Activated CD4-positive, alpha-beta T cell treated with anti-CD3 and anti-CD28 coated beads, Interleukin-2, amount 50 U/mL, for 48 hours (primary cell): ENCODE measurements at places on chromosomes 3 and 15.

DNA sequence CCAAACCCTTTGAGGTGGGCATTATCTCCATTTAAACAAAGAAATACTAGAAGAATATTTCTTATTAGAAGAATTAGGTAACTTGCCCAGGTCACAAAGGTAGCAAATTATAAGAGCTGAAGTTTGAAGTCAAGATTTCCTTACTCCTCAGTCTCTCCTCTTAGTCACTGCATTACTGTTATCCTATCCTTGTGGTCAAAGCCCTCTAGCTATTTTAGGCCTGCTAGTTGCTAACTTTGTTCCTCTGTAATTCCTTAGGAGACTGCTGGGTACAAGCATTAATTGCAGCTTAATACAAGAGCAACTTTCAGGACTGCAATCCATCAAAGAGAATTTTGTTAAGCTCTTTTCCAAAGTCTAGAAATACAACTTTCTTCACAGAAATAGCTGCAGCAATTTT lies 528.2 kb downstream of the ZIC1 start:
- no peak for DNase-seq

DNA sequence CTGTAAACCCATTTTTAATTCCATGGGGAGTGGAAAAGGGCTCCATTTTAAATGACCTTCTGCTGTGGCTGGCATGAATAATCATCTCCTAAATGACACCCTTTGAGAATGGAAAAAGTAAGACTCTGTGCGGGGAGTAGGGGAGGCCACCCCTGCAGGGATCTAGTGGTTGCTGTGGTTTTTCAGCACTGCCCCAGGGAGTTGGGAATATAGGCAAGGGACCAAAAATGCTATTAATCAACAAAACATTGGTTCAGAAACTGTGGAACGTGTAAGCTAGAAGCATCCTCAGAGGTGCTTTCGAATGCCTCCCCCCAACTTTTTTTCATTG lies 30.1 kb upstream of the ADAMTS7 start:
- no peak for DNase-seq

- no peak for DNase-seq
These were observed 111.2 kb downstream of the GMPS start for GRCh38 chr3:155981669-155982068.

GRCh38 chr15:94682171-94682570 lies 450.8 kb downstream of the MCTP2 start:
- no peak for DNase-seq

- DNase-seq, result no peak
These were observed 131.0 kb downstream of the PDZRN3 start for GRCh38 chr3:73493543-73494308.

- no peak for DNase-seq
These were observed at the start of gene MAP1A for GRCh38 chr15:43517354-43518196. MAP1A (plus strand) TSS chr15:43517608; CDS start chr15:43521474, 3,866 bp downstream.

DNA sequence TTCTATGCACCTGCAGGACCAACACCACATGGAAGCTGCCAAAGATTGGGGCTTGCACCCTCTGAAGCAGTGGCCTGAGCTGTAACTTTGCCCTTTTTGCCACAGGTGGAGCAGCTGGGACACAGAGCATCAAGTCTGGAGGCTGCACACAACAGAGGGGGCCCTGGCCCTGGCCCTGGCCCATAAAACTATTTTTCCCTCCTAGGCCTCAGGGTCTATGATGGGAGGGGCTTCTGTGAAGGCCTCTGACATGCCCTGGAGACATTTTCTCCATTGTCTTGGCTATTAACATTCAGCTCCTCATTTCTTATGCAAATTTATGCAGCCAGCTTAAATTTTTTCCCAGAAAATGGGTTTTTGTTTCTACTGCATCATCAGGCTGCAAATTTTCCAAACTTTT lies 335.5 kb downstream of the ARPP21 start:
- DNase-seq, result no peak

DNA sequence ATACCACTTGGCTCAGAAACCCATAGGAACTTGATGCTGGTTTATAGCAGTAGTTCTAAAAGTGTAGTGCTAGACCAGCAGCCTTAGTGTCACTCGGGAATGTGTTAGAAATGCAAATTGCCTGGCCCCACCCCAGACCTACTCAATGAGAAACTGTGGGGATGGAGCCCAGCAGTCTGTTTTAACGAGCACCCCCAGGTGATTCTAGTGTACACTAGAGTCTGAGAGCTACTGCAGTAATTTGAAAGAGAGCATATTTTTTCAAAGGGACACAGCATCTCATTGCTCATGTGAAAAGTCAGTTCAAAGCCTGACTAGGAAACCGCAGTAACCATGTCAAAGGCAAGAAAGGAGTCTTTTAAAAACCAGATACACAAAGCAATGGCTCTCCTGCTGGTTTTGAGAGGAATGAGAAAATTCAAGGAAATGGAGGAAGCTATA lies 313.4 kb downstream of the SQOR start:
- DNase-seq, result no peak

- DNase-seq, result no peak
These were observed 200.7 kb downstream of the NAALADL2 start for GRCh38 chr3:175059788-175060187.

DNA sequence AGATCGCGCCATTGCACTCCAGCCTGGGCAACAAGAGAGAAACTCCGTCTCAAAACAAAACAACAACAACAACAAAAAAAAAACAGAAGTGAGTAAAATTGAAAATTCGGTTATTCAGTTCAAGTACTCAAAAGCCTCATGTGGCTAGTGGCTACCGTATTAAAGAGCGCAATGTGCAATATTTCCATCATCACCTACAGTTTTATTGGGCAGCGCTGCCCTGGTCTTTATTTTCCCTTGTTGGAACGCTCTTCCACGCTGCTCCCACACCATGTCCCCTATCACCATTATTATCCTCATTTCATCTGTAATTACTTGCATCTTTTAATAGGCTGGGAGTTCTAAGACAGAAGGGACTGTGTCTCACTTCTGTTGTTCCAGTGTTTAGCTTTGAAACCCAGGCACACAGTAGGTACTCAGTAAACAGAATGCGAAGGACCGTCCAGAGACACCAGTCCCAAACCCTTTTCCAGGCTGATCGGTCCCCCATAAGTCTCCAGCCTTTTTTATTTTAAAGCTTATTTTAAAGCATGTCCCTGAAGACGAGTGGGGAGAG lies 423 bp upstream of the HACD3 start:
- no peak for DNase-seq

GRCh38 chr3:179544981-179545645 lies 17.6 kb upstream of the ACTL6A start:
- no peak for DNase-seq

DNA sequence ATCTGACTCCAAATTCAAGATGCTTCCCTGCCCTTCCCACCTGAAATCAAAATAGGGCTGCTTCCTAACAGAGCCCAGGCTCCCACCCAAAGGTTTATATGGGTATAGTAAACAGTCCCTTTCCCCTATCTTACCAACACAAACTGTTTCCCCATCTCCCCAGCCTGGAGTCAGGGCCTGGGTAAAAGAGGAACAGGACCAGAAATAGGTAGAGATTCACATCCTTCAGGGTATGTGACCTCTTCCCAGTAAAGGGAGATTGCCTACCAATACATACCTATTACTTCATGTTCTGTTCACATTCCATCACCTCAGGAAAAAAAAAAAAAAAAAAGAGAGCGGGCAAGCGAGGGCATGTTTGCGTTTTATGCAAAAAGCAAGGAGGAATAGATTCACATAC lies 9.7 kb upstream of the SHF start:
- DNase-seq, result no peak

DNA sequence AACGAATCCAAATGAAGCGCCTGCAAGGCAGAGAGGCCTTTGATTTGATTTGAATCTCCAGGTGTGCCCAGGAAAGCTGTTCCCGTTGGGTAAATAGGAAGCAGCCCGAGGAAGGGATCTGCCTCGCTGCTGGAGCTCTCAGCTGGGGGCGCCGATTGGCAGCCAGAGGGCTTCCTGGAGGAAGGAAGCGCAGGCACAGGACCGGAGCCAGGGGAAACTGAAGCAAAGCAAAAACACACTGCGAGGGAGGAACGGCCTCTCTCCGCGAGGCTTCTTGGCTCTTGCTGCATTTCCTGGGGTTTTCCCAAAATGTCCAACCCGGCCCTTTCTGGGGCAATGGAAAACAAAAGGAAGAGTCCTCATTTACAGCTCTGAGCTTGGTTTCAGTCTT lies 80.3 kb downstream of the TMEM266 start:
- DNase-seq, result no peak

- no peak for DNase-seq
These were observed 463.6 kb upstream of the ALCAM start for GRCh38 chr3:104903064-104903463.

DNA sequence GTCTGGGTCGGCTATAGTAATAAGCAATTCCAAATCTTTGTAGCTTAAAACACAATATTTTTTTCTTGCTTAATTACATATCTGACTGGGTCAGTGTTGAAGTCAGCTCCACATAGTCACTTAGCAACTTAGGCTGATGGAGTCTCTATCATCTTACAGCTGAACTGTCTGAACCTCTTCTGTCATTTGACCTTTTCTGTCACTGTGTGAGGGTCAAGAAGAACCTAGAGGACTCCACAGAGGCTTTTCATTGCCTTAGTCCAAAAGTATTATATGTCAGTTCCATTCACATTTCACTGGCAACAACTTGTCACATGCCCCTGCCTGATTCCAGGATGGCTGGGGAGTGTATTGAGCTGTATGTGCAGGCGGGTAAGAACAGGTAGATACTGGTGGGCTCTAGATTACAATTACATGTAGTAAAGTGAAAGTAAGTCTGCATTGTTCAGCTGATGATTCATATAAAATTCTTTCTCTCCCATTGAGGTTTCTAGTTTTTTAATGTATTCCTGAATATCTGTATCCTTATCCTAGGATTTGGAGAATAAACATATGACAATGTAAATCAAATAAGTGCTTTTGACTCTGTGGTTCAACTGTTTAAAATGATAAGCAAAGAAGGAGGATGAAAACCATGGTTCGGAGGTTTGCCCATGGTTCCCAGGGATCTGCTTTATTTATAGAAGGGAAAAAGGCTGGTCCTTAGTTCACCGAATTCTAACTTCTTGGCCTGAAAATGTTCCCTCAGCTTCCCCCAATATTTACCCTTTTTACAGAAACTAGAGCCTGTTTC lies 5.8 kb upstream of the ARPP21 start:
- no peak for DNase-seq

DNA sequence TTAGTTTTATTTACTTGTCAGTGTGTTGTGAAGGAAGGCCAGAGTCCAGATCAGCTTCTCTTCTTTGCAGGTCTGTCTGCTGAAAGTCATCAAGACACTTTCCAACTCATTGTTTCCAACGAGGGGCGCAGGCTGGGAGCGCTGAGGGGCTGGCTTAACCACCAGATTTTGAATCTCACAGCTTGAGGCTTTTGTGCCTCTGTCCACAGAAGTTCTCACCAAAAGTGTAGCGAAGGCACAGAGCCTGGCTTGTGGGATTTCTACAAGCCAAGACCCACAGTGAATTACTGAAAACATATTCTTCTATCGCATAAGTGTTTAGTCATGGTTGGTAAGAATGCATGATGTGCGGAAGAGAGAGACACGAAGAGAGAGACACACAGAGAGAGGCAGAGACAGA lies 35.2 kb downstream of the BHLHE40 start:
- DNase-seq, result no peak

DNA sequence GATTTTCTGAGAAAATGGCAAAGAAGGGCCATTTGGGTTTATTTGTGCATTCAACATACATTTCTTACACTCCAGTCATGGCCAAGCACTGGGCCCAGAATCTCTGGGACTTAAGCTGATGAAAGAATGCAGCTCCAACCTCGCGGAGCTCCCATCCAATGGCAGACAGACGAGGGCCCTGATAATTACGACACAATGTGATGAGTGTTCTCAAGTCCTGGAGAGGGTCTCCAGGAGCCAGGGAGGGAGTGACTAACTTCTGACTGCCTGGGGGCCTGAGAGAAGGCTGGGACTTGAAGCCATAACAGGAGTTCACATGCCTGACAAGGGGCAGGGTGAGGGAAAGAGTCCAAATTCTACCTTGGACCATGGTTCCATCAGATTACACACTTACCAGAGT lies 42.6 kb upstream of the BNC1 start:
- no peak for DNase-seq

DNA sequence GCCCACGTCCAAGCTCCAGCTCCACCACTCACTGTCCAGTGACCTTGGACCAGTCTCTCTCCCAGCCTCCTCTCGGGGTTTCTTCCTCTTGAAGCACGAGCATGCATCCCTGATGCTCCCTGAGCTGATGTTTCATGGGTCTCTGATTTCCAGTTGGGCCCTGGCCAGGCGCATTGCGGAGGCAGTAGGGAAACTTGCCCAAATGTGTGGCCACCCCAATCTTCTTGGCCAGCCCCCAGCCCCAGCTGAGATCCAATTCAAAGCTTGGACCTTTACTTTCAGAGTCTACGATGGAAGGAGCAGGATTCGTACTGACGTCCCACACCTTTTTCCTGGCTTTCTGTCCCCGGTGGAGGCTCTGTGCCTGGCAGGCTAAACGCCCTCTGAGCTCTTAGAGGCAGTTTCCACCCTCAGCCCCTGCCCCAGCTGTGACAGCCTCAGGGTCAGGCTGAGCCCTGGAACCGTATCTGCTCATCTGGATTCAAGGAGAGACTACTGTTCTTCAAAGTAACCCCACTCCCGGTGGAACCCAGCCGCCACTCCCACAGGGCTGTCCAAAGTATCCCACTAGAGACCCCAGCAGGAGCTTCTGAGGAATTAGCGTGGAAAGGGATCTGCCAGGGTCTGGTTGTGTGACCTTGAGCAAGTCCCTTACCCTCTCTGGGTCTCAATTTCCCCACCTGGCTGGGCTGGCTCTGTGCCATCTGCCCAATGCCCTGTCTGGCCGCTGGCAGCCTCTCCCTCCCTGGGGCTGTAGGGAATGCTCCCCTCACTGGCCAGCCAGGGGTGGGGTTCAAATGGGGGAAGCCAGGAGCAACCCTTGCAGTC lies 37.4 kb downstream of the CPN2 start:
- DNase-seq, result no peak

GRCh38 chr3:8298021-8298954 lies 203.3 kb upstream of the LMCD1 start:
- DNase-seq, result no peak

GRCh38 chr3:42780892-42781700 lies 8.0 kb upstream of the CCDC13 start:
- DNase-seq, result no peak

DNA sequence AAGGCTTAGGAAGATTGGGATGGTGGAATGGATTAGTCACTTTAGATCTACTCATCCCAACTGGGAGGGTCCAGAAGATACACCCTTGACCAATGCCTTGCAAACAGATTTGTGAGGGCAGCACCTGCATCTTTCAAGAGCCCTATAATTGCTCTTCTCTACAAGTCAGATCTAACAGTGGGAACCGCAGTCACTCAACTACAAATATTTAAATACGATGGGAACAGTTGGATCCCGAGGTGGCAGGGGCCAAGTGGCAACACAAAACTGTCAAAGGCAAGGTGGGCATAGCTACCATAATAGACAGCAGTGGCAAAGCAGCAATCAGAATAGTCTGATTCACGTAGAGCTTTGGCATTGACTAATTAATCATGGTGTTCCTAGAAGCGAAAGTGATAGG lies 152.0 kb downstream of the TBC1D5 start:
- DNase-seq, result no peak

DNA sequence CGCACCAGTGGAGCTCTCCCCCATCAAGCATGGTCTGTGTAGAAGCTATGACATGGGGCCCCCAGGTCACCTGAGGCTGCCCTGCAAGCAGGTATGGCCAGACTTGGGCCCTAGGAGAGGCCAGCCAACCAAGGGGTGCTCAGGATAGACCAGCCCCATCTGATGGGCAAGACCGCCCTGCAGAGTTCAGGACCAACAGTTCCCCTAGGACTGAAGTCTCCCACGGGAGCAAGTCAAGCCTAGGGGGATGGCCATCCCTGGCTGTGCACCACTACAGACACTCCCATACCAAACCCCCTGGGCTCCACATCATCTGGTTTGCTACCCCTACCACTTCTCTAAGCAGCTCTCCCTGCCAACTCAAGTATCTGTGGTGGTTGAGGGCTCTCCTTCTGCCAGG lies 142.2 kb upstream of the MANF start:
- no peak for DNase-seq

GRCh38 chr3:77524463-77524862 lies 484.6 kb downstream of the ROBO2 start:
- DNase-seq, result no peak
